ENCODE measurements at places on chromosomes 13 and 19.

DNA sequence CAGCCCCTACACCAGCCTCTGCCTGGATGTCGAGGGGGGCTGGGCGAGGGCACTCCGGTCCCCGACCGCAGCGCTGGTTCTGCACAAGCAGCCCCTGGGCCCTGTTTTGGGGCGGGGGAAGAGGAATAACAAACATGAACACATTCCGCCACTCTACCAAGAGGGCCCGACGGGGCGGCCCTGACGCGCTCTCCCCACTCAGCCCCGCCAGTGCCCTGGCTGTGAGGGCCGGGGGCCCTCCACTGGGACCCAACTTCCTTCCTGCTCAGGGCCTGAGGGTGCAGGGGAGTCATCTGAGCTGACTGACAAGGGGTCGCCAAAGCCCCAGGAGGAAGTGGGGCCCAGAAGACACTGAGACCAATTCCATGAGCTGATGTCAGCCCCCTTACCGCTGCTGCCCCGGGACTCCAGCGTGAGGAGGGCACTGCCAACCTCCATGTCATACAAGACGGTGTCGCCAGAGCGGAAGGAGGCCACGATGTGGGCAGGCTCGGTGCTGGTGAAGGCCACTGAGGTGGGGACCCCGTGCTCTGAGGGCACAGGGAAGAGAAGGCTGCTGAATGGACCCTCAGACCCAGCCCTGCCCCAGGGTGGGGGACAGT is 5.6 kb upstream of the PRKD2 start:
- no peak for DNase-seq

- no peak for DNase-seq
Observed at GRCh38 chr13:106569233-106570095, 1.5 kb upstream of the ARGLU1 start.

DNA sequence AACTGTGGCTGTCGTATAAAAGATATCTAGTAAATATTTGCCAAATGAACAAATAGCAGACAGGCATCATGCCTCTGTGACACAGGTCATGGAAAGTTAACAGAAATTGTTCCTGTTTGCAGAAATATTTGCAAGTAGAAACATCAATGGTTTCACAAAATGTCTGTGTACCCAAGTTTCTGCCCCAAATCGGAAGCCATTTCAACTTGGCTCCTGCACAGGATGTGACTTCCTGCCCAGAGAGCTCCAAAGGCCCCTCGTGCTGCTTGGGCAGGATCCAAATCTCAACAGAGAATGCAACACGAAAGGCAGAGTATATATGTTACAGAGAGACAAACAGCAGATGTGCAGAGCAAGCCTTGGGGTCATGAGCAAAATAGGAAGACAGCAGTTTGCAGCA is 95.5 kb upstream of the SERP2 start:
- no peak for DNase-seq

- no peak for DNase-seq
Observed at GRCh38 chr19:4385291-4386040, 14.9 kb downstream of the SH3GL1 start.

DNA sequence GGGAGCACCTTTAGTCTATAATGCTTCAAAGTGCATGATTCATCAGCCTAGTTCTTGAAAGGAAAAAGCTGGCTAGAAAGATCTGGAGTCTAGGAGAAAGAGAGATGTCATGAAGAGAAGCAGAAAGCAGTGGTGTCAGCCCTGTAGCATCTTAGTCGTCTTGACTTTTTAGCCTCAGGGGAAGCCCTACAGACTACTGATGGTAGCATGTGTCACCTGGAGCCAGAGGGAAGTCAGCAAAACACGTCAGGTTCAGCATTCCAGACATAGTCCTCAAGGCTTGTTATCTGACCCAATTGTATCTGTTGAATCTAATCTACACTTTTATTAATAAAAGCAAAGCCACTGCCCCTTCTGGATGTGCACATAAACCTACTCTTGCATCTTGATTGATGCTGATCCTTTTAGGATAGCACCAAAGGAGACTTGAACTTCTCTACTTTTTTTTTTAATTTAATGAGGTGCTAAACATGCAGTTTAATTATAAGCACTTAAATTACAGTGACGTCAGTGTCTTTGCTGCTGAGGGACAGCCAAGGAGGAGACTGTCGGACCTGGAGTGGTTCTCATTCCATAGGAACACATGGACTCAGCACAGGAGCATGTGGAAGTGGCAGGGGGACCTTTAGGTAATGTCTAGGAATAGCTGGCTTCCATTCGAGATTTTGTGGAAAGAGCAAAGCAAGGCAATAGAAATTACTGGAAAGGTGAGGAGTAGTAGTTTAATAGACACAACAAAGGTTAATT is 525.5 kb upstream of the SGCG start:
- DNase-seq, result no peak

DNA sequence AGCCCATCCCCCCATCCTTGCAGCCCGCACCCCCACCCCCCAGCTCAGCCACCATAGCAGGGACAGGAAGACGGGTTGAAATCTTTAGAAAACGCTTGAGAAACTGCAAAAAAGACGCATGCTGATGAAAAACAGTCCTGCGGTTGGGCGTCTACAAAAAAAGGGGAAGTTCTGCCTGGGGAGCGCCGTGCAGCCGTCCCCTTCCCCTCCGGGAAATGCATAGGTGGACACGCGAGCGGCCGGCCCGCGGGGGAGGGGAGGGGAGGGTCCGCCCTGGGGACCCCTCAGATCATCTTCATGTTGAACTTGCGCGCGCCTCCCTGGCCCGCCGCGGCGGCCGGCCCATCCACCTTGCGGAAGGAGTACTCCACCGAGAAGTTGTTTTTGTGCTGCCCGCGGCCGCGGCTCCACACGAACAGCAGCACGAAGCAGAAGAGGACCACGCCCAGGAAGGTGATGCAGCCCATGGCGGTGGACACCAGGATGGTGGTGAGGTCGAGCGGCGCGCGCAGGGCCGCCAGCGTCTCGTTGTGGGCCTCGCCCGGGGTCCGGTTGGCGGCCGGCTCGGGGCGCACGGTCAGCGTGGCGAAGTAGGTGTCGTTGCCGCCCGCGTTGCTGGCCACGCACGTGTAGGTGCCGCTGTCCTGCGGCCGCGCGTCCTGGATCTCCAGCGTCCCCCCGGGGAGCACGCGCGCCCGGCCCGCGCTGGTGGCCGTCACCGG is 7.9 kb upstream of the PEAK3 start:
- no peak for DNase-seq

Data from Ammon's horn (tissue), 1 donor.